Thoracic aorta (tissue), 2 donors: ENCODE measurements at places on chromosomes 3 and 15. TPM values are rescaled to one million over a fixed set of nuclear protein-coding genes. Genes with fewer than 3 reads are reported as not detected.

Gene PRSS50
- 0.28 TPM for total RNA-seq

Gene FSIP1
- 0.14 TPM for total RNA-seq

Gene FAM81A
- 0.71 TPM for total RNA-seq

Gene TEX55
- not detected for total RNA-seq

Gene SAMMSON
- 25.3 TPM for total RNA-seq

Gene VILL
- 13.7 TPM for total RNA-seq

- H3K4me3 ChIP-seq, result no peak overlapping the region
- no peaks in the 10 kb centered on the region for H3K36me3 ChIP-seq
Measured at GRCh38 chr15:46732060-46732459, 985.2 kb upstream of the SEMA6D start.

DNA sequence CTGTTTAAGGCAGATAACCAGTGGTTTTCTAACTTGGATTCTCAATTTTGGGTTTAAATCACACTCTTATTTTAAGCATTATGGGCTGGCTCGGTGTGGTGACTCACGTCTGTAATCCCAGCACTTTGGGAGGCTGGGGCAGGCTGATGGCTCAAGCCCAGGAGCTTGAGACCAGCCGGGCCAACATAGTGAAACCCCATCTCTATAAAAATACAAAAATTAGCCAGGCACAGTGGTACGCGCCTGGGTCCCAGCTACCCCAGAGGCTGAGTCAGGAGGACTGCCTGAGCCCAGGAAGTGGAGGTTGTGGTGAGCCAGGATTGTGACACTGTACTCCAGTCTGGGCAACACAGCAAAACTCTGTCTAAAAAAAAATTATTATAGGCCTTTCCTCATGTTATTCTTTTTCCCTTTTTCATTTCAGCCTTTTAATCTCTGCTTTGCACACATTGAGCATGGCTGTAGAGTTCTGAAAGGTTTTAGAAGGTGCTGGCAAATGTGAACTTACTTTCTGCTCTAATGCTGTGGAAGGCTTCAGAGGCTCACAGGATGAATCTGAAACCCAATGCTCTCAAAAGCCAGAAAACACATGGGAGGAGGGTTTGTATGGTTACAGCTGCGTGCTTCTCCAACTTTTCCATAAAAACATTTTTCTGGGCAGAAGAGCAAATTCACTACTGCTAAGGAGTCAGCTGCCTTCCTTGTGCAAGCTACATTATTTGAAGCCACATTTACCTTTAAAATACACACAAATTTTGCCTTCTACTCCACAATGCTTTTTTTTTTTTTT is 32.5 kb downstream of the CHAC1 start:
- DNase-seq, result peak; percentile 13
- H3K36me3 ChIP-seq, result peaks cover 32% of the 10 kb centered on the region
- H3K4me1 ChIP-seq, result peaks cover 63% of the 10 kb centered on the region

- no peaks in the 10 kb centered on the region for H3K36me3 ChIP-seq
- H3K27ac ChIP-seq, result no peak overlapping the region
- no peaks in the 10 kb centered on the region for H3K27me3 ChIP-seq
- peaks cover 35% of the 10 kb centered on the region for H3K4me1 ChIP-seq
Measured at GRCh38 chr15:90201944-90202375, 830 bp downstream of the SEMA4B start.

DNA sequence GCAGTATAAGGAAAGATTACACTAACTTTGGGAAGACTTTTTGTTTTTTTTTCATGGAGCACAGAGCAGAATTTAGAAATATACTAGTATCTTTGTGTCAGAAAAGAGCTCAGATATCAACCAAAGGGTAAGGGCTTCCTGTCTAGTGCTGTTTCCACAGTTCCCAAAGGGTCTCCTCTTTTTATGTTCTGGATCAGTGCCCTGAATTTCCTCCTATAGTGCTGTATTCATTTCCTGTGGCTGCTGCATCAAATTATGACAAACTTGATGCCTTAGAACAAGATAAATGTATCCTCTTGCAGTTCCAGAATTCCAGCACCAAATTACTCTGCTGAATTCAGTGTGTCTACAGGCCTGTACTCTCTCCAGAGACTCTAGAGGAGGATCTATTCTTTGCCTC is 219.8 kb upstream of the THRB start:
- H3K4me1 ChIP-seq, result peaks cover 20% of the 10 kb centered on the region
- DNase-seq, result no peak

GRCh38 chr3:186742618-186743380 is 25.6 kb downstream of the KNG1 start:
- H3K27me3 ChIP-seq, result no peaks in the 10 kb centered on the region
- H3K4me3 ChIP-seq, result no peak overlapping the region
- DNase-seq, result no peak
- H3K4me1 ChIP-seq, result peaks cover 3% of the 10 kb centered on the region

- no peaks in the 10 kb centered on the region for H3K4me1 ChIP-seq
- DNase-seq, result no peak
- no peaks in the 10 kb centered on the region for H3K36me3 ChIP-seq
- no peak overlapping the region for H3K4me3 ChIP-seq
- H3K27ac ChIP-seq, result no peak overlapping the region
- no peaks in the 10 kb centered on the region for H3K27me3 ChIP-seq
Measured at GRCh38 chr3:50759015-50759414, 84.3 kb downstream of the DOCK3 start.

DNA sequence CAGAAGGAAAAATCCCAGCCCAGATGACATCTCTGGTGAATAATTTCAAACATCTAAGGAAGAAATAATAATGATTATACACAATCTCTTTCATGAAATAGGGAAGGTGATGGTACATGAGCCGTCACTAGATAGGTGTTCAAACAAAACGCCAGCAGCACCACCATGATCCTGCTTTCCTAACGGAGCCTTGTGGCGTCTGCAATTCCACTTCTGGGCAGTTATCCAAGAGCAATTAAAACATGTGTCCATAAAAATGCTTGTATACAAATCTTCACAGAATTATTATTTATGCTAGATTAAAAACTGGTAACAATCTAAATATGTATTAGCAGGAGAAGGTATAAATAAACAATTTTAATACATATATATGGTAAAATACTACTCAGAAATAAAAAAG is 33.7 kb downstream of the RTP4 start:
- no peak for DNase-seq
- H3K4me3 ChIP-seq, result no peak overlapping the region
- no peaks in the 10 kb centered on the region for H3K27me3 ChIP-seq

DNA sequence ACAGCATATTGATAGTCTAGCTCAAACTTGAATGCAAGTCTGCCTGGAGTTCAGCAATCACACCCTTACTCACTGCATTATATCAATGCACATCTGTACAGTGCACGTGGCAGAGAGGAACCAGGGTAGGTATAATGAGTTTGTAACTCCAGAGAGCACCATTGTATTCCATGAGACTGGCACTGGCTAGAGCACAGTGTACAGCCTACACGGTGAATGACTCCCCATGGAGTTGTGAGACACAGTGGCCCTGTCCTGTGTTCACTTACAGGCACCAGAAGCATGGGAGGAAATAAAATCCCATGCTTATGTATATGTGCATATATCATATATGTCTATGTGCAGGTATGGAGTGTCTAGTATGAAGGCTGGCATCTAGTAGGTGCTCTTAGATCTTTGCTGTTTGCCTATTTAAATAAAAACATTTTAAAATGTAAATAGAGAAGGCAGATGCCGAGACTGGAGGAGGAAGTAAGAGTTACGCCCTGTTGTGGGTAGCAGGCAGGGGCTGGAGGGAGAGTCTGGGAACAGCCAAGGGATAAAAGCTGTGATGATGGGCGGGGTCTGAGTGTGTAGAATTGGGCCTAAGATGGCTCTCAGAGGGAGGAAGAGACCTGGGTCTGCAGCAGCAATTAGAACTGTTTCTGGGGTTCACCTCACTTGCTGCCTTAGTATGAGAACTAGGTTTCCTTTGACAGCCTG is 360.7 kb upstream of the ICE2 start:
- no peak overlapping the region for H3K27ac ChIP-seq
- H3K36me3 ChIP-seq, result no peaks in the 10 kb centered on the region
- H3K4me3 ChIP-seq, result no peak overlapping the region

DNA sequence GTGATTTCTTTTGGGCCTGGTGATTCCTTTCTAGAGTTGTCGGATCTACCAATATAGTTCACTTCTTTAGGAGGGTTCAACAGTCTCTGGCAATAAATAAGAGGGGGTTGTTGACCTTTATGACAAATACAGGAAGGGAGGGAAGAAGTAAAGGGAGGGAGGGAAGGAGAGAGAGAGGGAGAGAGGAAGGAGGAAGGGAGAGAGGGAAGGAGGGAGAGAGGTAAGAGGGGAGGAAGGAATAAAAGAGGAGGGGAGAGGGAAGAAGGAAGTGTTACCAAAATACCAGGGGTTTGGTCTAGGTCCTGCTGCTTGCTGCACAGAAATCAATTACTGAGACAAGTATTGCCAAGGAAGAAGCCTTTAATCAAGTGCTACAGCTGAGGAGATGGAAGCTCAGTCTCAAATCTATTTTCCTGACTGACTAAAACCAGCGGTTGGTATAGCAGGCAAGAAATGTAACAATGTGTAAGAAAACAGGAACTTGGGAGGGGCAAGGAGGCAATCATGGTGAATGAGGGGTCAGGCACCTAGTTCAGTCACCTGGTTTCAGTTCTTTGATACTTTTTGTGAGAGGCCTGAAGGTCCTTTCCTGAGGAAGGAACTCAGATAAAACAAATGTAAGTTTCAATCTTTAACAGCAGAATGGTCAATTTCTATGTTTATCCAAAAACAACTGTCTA is 14.1 kb upstream of the TMEM40 start:
- DNase-seq, result no peak
- H3K36me3 ChIP-seq, result no peaks in the 10 kb centered on the region

GRCh38 chr3:191268737-191269136 is 60.5 kb upstream of the CCDC50 start:
- no peaks in the 10 kb centered on the region for H3K27me3 ChIP-seq
- H3K4me3 ChIP-seq, result no peak overlapping the region
- H3K27ac ChIP-seq, result no peak overlapping the region
- H3K36me3 ChIP-seq, result no peaks in the 10 kb centered on the region

DNA sequence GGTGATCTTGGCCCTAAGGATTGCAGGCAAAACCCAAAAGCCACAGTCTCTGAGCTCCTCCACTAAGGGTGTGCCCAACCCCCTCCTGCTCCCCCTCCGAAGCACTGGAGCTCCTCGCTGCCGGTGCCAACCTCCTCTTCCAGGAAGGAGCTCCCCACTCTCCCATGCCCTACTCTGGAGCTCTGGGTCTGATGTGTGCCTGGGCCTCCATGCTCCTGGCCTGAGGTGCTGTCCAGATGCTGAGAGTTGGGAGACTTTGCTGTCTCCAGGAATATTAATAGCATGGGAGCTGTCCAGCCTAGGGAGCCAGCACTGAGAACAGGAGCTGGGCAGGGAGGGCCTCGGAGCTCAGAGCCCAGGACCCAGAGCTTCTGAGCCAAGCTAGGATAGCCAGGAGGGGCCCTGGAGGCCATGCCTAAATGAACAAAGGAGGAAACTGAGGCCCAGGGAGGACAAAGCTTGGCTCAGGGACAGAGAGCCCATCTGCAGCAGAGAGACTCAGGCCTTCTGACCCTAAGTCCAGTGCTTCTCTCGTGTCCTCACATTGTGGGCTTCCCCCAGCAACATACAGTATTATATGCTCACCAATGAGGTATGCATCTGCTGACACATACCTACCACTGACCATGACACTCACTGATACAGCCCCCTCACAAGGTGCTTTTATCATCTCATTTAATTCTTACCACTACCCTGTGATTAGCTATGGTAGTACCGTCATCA is 36.9 kb upstream of the HERC1 start:
- no peak for DNase-seq
- no peaks in the 10 kb centered on the region for H3K36me3 ChIP-seq
- H3K27ac ChIP-seq, result no peak overlapping the region
- no peak overlapping the region for H3K4me3 ChIP-seq
- H3K4me1 ChIP-seq, result no peaks in the 10 kb centered on the region

- H3K4me1 ChIP-seq, result no peaks in the 10 kb centered on the region
- no peak overlapping the region for H3K4me3 ChIP-seq
- H3K27me3 ChIP-seq, result no peaks in the 10 kb centered on the region
- no peak for DNase-seq
Measured at GRCh38 chr3:51721062-51721745, 14.3 kb downstream of the GRM2 start.

DNA sequence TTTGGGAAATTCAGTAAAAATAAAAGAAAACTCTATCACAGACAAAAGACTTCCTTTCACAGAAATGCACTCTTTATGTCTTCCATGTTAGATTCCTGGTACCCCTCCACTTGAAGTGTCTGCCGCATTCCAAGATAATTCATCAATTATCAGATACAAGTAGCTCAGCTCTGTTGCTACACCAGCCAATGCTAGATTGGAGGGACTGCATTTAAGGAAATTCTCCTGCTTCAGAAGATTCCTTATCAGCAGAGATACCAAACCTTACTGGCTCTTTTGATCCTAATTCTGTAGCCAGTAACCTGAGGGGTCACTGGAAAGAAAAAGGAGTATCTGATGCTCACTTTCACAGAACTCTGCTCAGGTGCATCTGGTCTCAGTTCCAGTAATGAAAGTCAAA is 63.9 kb downstream of the TM4SF4 start:
- H3K4me1 ChIP-seq, result peaks cover 28% of the 10 kb centered on the region
- no peak for DNase-seq
- no peak overlapping the region for H3K4me3 ChIP-seq
- peaks cover 8% of the 10 kb centered on the region for H3K36me3 ChIP-seq
- H3K27ac ChIP-seq, result no peak overlapping the region
- H3K27me3 ChIP-seq, result no peaks in the 10 kb centered on the region

- no peaks in the 10 kb centered on the region for H3K4me1 ChIP-seq
- no peak overlapping the region for H3K27ac ChIP-seq
- no peak overlapping the region for H3K4me3 ChIP-seq
- no peak for DNase-seq
- no peaks in the 10 kb centered on the region for H3K27me3 ChIP-seq
- no peaks in the 10 kb centered on the region for H3K36me3 ChIP-seq
Measured at GRCh38 chr3:149763565-149764195, 11.4 kb upstream of the COMMD2 start.

- peak overlapping the region; percentile 4 for H3K4me3 ChIP-seq
- H3K27me3 ChIP-seq, result no peaks in the 10 kb centered on the region
- no peak for DNase-seq
- no peak overlapping the region for H3K27ac ChIP-seq
Measured at GRCh38 chr3:54243056-54243931, 120.9 kb downstream of the CACNA2D3 start.

- H3K27me3 ChIP-seq, result no peaks in the 10 kb centered on the region
- no peak for DNase-seq
- no peaks in the 10 kb centered on the region for H3K36me3 ChIP-seq
- no peak overlapping the region for H3K4me3 ChIP-seq
- H3K4me1 ChIP-seq, result no peaks in the 10 kb centered on the region
Measured at GRCh38 chr3:175456466-175456865, 597.3 kb downstream of the NAALADL2 start.

GRCh38 chr15:64209680-64210334 is 47.0 kb upstream of the PPIB start:
- H3K4me1 ChIP-seq, result no peaks in the 10 kb centered on the region
- no peaks in the 10 kb centered on the region for H3K27me3 ChIP-seq
- H3K4me3 ChIP-seq, result no peak overlapping the region
- H3K27ac ChIP-seq, result no peak overlapping the region
- peaks cover 2% of the 10 kb centered on the region for H3K36me3 ChIP-seq
- DNase-seq, result no peak

DNA sequence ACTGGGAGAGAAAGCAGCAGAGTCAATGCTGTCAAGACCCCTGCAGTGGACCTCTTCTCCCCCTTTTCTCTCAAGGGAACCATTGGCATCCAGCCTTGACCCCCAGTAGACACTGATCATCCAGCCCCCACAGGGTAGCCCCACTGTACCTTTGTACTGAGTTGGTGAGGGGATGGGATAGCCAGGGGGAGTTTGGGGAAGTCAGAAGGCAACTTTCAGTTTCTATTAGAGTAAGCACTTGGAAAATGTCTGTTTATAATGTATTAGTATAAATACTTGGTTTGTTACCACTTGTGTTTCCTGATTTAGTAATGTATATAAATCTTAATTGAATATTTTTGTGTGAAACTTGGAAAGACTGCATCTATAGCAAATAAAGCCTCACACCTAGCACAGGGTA is 25.0 kb downstream of the DAG1 start:
- DNase-seq, result no peak
- H3K4me1 ChIP-seq, result peaks cover 31% of the 10 kb centered on the region
- no peak overlapping the region for H3K4me3 ChIP-seq
- H3K27me3 ChIP-seq, result no peaks in the 10 kb centered on the region
